Natural killer cell treated with Interleukin-12 subunit alpha and Interleukin-12 subunit beta and Interleukin-15 and Interleukin-18, amount 100 ng/mL, for 72 hours (primary cell): ENCODE measurements at places on chromosomes 7 and 10. TPM values are rescaled to one million over a fixed set of nuclear protein-coding genes. Genes with fewer than 3 reads are reported as not detected.

GRCh38 chr10:3064423-3064822 lies 2.9 kb upstream of the PFKP start:
- no peak overlapping the region for H3K27ac ChIP-seq
- H3K4me1 ChIP-seq = peaks cover 4% of the 10 kb centered on the region
- DNase-seq = no peak

GRCh38 chr10:124349231-124349995 lies 69.3 kb downstream of the OAT start:
- no peak overlapping the region for H3K4me3 ChIP-seq
- H3K27me3 ChIP-seq = no peaks in the 10 kb centered on the region
- no peaks in the 10 kb centered on the region for H3K36me3 ChIP-seq
- H3K4me1 ChIP-seq = peaks cover 4% of the 10 kb centered on the region
- H3K27ac ChIP-seq = no peak overlapping the region

DNA sequence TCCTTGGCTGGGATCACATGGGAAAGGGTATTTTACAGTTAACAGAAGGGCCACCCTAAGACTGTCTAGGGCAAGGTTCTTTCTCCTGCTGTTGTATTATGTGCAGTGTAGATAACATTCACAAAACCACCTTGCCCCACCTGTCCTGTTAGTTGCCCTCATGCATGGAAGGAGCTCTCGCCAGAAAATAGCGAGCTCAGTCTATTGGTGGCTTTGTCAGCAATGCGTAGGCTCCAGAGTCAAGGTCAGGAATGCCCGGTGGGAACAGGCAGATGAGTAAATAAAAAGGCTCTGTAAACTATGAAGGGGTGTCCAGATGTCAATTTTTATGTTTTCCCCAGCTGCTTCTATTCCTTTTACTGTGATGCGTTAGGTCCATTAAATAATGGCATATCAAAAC lies 107.1 kb upstream of the WDR11 start:
- no peak for DNase-seq
- no peak overlapping the region for H3K27ac ChIP-seq
- peaks cover 75% of the 10 kb centered on the region for H3K27me3 ChIP-seq
- H3K4me1 ChIP-seq = no peaks in the 10 kb centered on the region
- H3K36me3 ChIP-seq = no peaks in the 10 kb centered on the region

DNA sequence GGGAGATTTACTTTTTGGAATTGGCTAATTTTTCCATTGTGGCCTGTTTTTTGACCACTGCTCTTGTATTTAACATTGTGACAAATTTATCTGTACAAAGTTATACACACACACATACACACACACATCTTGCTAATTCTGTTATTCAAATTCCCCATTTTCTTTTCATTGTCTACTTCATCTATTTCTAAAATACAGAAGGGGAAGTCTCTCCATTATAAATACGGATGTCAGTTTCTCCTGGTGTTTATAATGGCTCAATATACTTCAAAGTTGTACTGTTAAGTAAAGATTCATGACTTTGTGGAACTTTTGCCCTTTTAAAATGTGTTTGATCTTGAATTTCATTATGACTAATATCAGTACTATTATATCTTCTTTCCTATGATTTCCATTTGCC lies 81.0 kb downstream of the CNOT4 start:
- H3K4me3 ChIP-seq = no peak overlapping the region
- no peak for DNase-seq
- H3K36me3 ChIP-seq = no peaks in the 10 kb centered on the region
- H3K4me1 ChIP-seq = peaks cover 43% of the 10 kb centered on the region

Gene SPAM1
- total RNA-seq = not detected

Gene ASB4
- total RNA-seq = not detected

GRCh38 chr10:77062381-77062780 lies 575.2 kb downstream of the KCNMA1 start:
- no peak overlapping the region for H3K27ac ChIP-seq
- no peaks in the 10 kb centered on the region for H3K4me1 ChIP-seq
- H3K36me3 ChIP-seq = no peaks in the 10 kb centered on the region
- no peak for DNase-seq

Gene KLF14
- not detected for total RNA-seq

DNA sequence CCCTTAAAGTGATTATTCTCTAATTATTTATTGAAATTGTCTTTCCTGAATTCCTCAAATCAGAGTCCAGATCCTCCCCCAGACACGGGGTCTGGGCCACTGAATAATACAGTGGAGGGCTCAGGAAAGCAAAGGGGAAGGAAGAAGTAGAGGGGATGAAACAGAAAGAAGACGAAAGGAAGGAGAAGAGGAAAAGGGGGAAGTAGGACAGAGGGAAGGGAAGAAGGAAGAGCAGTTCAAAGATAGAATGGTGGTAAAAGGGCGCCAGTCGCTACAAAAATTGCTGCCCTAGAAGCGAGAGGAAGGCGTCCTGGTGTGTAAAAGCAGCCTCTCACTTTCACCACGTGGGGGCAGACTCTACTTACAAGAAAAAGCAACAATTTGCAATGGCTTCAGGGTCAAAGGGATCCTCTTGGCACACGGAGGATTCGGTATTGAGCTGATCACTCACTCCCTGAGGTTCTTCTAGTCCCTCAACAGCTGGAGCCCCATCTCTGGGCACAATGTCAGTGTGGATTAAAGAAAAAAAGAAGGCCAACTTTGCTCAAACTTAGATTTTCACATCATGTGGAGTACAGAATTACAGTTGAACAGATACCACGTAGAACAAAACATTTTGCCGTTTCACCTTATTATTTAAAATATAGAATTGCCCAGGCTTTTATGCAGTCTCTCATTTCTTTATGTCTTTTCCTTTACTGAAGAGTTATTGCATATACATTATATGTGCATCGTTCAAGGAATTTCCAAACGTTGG lies 31.4 kb upstream of the NPVF start:
- peaks cover 14% of the 10 kb centered on the region for H3K4me1 ChIP-seq
- no peaks in the 10 kb centered on the region for H3K36me3 ChIP-seq
- no peak overlapping the region for H3K27ac ChIP-seq
- peak; percentile 69 for DNase-seq
